ENCODE measurements at places on chromosomes 13 and 19.
A peak's percentile ranks its signal among the peaks of the same experiment; 100 is the strongest.

DNA sequence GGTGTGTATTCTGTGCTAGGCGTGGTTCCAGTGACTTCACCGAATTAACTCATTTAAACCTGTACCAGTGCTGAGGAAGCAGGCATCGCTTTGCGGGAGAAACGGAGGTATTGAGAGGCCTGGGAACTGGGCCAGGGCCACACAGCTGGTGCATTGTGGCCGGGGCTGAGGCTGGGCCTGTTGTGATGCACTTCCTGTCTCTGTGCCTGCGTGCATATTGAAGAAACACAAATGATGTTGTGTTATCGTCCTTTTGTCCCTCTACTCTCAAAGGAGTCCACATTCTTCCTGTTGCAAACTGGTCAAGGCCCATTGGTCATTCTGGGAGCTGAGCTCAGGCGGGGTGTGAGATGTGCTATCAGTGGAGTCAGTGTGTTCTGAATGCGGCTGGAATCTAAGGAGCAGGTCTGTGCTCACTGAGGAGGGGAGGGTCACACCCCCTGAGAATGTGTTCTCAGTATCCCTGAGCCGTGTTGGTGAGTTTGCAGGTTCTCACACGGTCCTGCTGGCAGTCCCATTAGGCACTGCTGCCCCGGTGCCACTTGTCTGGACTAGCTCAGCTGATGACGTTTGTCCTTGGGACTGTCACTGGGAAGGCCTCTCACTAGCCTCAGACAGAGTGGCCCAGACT is 62.1 kb downstream of the ARHGEF7 start:
- peak; percentile 28 for DNase-seq

DNA sequence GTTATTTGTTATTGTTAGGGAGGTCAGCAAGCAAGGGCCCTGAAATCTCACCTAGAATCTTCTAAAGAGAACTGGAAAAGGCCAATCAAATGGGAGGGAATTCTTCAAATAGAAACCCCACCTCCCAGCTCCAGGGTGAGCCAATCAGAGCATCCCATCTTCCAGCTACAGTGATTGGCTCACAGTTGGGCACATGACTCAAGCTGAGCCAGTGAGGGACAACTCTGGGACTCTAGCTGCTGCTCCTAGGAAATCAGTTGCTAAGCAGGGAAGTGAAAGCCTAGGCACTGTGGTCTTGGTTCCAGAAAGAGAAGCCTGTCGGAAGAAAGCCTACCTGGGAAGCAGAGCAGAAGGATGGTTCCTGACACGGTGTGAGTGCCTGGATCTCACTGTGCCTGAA is 13.4 kb downstream of the TM6SF2 start:
- peak; percentile 60 for DNase-seq

- DNase-seq, result no peak
These were observed 323.7 kb upstream of the HTR2A start for GRCh38 chr13:47220453-47221140.

DNA sequence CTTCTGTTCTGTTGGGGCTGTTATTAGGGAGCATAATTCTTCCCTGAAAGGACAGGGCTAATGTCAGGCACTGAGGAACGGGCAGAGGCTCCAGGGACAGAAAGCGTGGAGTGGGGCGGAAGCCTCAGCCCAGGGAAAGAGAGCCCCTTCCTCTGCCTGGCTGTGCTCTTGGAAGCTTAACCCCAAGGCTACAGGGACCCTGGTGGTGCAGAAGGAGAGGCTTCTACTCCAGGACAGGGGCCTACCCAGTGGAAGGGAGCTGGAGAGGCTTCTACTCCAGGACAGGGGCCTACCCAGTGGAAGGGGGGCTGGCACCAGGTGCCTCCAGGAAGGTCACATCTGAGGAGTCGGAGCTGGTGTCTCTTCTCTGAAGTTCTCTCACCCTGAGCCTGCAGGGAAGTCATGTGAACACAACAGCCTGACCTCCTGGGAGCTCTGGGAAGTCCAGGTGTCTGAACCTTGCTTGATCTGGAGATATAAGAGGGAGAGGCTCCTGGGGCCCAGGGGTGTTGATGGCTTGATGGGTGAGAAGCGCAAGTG is 159.5 kb upstream of the SOX1 start:
- no peak for DNase-seq

GRCh38 chr19:4831304-4831978 is at the start of gene TICAM1:
Gene TICAM1, minus strand, starts transcription at chr19:4831712. Its CDS starts 13,335 bp downstream, at chr19:4818377.
- DNase-seq, result peak; percentile 98

- DNase-seq, result no peak
These were observed 232.0 kb upstream of the SPRY2 start for GRCh38 chr13:80572923-80573316.

GRCh38 chr13:26699197-26699490 is 61.4 kb downstream of the GPR12 start:
- DNase-seq, result no peak

DNA sequence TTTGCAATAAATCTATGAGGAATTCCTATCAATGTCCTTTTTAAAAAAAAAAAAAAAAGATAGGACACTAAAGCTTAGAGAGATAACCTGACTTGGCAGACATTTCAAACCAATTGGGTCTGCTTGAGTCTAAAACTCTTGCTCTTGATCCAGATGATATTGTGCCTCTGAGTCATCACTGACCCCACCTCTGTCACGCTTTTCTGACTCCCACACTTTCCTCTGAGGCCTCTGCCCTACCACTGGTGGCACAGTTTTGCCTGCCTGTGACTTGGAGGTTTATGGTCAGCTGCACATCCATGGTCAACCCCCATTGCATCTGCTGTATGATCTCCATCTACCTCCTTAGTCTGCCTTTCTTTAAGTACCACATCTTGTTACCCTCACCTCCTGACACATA is 328.7 kb downstream of the SPRY2 start:
- peak; percentile 65 for DNase-seq

DNA sequence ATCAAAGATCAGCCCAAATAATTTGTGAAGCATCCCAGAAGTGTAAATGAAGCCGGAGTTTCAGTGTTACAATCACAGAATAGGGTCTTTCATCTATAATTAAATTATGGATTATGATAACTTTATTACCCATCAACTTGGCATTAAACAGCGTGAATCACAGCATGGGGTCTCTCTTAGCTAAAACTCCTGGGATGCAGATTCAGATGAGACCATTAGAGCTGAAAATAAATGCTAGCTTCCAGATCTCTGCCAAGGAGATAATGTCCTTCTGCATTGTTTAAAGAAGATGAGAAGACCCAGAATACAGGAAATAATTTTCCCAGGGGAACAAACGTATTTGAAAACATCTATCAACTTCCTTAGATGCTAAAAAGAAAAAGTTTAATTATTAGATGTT is 546.0 kb upstream of the PCDH9 start:
- no peak for DNase-seq

- DNase-seq, result no peak
These were observed 21.8 kb upstream of the OR10H1 start for GRCh38 chr19:15837221-15837731.

DNA sequence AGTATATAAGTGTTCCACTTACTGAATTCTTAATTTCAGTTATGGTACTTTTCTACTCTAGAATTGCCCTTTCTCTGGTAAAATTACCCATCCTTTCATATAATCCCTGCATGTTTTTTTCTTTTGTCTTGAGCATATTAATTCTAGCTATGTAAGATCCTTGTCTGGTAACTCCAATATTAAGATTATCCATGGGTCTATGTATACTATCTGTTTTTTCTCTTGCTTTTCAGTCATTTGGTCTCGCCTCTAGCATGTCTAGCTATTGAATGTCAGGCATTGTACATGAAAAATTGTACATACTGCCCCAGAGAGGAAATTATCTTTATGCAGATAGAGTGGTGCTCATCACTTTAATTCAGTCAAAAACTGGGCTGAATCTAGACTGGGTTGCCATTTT is 50.4 kb upstream of the CALM3 start:
- no peak for DNase-seq

- no peak for DNase-seq
These were observed 2.9 kb downstream of the KLF2 start for GRCh38 chr19:16327501-16327900.

DNA sequence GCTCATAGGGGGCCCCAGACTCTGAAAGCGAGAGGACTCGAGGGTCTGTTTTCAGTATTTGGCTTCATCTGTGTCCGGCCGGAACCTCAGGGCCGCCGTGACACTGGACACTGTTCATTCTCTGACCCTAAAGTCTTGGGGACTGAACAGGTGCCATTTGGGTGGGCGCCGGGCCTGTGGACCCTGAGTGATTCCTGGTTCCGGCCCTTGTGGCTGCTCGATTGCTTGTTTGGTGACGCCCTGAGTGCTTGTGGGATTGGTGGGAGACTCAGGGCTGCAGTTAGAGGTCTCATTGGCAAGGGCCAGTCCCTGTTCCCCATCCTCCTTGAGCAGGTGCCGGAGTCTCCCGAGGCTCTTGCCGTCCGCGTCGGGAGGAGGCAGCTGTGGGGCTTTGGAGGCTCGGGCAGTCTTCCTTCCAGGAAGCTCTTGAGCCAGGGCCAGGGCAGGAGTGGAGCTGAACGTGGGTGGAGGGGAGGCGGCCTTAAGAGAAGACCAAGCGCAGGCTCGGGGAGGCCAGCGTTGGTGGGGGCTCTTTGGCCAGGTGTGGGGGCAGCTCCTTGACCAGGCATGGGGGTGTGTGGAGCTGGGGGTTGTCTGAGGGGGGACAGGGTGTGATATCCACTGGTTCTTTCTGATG is 4.7 kb downstream of the PTBP1 start:
- no peak for DNase-seq

DNA sequence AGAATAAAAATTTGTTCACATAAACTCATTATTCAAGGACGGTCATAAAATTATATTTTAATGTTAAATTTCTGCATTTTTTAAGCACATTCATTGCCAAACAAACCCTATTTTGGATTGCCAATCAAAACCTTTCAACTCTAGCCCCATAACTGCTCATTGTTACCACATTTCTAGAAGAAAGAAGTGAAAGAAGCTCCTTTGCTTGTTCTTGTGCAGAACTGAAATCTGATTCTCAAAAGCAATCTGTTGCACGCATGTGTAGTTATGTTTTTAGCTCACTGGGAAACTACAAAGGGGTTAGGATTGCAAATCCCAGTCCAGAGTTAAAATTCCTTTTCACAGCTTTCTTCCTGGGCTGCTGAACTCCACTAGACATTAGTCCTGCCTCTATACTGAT is 109.5 kb upstream of the MIR17HG start:
- DNase-seq, result no peak

DNA sequence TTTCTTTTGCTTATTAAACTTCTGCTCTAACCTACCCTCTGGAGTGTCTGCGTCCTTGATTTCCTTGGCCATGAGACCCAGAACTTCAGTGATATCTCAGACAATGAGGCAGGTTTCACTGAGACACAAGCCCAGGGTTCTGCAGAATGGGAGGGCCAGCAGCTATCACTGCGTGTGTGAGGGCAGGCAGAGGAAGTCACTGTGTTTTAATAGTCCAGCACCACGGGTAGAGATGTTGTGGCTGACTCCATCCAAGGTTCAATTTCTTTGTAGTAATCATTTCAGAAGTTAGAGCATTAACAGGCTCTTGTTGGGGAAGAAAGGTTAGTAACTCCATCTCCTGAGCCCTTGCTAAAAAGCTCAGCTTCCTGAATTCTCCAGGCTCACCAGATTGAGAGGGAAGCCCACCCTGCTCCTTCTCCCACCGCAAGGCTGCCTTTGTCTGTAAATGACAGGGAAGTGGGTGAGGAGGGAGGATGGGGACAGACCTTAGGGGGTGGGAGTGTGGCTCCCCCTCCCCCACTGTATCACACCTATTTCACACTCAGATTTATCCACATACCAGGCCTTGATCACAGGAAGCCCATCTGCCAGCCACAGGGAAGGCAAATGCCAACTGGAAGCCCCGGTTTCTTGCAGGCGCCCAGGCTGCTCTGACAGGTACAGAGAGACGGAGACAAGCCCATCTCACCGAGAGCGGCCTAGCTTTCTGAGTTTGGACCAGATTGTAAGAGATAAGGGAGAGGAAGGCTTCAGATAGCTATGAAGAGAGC is 2.1 kb downstream of the C19orf12 start:
- no peak for DNase-seq

DNA sequence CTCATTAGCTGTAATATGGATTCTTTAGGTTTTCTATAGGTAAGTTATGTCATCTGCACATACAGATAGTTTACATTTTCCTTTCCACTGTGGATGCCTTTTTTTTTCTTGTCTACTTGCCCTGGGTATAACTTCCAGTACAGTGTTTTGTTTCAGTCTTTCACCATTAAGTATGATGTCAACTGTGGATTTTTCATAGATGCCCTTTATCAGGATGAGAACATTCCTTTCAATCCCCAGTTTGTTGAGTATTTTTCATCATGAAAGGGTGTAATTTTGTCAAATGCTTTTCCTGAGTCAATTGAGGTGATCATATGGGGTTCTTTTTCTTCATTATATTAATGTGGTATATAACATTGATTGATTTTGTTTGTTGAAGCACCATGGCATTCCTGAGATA is 43.6 kb upstream of the SACS start:
- DNase-seq, result no peak

DNA sequence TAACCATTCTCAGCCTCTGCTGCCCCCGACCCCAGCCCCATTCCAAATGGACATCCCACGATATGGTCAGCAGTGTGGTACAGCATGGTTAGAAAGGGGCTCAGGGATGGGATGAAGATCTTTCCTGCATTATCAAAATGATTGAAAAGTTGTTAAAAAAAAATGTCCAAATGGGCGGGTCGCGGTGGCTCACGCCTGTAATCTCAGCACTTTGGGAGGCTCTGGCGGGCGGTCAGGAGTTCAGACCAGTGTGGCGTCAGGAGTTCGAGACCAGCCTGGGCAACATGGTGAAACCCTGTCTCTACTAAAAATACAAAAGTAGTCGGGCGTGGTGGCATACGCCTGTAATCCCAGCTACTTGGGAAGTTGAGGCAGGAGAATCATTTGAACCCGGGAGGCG is 54.3 kb upstream of the ZNF254 start:
- DNase-seq, result no peak

DNA sequence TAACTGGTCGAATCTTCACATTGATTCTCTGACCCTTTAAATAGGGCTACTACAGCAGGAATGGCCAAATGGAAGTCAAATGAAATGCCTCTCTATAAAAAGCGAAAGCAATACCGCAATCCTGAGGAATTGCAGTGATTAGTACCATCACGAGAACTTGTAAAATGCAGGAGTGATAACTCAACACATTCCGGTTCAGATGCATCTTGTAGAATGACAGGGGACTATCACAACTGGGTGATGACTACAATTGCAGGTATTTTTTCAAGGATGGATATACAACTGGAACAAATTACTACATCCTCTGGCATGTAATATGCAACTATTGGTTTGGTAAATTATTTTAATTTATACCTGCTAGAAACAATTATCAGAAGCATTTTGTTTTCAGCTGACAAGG is 140.4 kb downstream of the PCDH20 start:
- DNase-seq, result peak; percentile 14

GRCh38 chr19:41442473-41443355 is at the start of gene ERICH4:
Gene ERICH4, plus strand, starts transcription at chr19:41443156. Its CDS starts 14 bp downstream, at chr19:41443170.
- DNase-seq, result no peak

DNA sequence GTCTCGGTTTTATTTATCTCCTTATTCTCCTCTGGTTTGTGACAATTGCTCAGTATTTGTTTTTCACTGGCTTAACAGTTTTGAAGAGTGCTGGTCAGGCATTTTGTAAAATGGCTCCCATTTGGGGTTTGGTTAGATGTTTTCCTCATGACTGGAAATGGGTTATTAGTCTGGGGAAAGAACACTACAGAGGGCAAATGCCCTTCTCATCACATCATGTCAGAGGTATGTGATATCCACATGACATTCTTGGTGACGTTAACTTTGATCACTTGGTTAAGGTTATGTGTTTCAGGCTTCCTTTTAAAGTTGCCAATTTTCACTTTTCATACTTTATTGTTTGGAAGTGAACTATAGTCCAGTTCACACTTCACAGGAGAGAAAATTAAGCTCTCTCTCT is 74.8 kb upstream of the KLHL1 start:
- DNase-seq, result no peak
